Daoy (cell line): ENCODE measurements at places on chromosomes 5 and 9.

- DNase-seq, result no peak
Observed at GRCh38 chr5:37938076-37938852, 98.4 kb upstream of the GDNF start.

GRCh38 chr5:178583279-178583678, 6.9 kb downstream of the COL23A1 start:
- DNase-seq, result no peak

DNA sequence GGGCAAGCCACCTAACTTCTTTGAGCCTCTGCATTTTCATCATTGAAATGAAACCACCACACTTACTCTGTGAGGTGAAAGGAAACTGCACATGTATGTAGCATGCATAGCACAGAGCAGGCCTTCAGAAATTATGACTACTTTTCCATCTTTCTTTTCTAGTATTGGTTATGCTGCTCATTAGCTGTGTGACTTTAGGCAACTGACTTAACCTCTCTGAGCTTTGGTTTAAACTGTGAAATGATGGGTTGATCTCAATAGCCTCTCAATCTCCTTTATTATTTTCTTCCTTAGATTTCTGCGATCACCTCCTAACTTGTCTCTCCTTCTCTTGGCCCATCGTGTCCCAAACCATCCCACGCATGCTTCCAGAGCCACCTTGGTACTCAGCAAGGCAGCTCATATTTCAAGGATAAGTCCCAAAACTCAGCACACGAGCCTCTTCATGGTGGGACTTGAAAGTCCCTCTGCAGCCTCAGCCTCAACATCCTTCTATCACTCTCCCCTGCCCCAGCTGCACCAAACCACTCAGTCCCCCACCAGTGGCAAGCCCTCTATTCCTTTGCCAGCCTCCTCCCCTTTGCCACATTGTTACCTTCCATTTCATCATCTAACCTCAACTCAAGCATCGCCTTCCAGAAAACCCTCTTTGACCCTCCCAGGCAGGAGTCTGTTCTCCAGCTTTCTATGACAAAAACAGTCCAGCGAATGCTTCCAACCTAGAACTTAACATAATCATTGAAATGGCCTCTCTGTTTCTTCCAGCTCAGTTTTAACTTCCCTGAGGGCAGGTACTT, 60.3 kb upstream of the DNAH5 start:
- no peak for DNase-seq

GRCh38 chr9:3575821-3576220, 50.0 kb upstream of the RFX3 start:
- DNase-seq, result no peak

- peak; percentile 60 for DNase-seq
Observed at GRCh38 chr5:93158841-93159240, 422.2 kb downstream of the NR2F1-AS1 start.

DNA sequence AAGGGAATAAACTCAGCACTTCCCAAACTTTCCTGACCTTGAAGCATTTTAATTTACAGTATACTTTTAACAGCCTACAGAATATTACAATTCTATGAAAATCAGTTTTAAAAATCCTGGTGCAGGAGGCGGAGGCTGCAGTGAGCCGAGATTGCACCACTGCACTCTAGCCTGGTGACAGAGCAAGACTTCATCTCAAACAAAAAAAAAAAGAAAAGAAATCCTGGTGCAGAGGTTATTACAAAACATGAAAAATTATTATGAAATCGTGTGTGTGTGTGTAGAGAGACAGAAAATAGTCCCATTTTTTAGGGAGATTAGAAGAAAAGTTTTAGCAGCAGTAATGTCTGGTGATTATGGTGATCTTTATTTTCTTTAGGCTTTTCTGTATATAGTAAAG, 26.9 kb downstream of the GOLPH3 start:
- no peak for DNase-seq

GRCh38 chr5:137415231-137415681, 83.9 kb downstream of the SPOCK1 start:
- DNase-seq, result peak; percentile 72

DNA sequence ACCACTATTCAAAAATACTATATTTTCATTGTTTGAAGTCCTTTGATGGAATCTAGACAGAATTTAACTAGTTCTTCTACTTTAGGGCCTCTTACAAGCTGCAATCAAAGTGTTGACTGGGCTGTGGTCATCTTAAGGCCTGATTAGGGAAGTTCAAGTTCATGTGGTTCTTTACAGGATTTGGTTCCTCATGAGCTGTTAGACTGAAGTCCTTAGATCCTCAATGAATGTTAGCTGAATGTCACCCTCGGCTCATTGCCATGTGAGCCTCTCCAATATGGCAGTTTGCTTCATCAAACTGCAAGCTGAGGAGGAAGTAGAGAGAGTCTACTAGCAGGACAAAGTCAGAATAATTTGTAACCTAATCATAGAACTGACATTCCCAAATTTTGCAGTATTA, 135.1 kb downstream of the CSNK1G3 start:
- no peak for DNase-seq

- peak; percentile 6 for DNase-seq
Observed at GRCh38 chr5:139215107-139215975, 17.2 kb upstream of the SIL1 start.

- no peak for DNase-seq
Observed at GRCh38 chr5:102277144-102277543, 18.9 kb downstream of the SLCO4C1 start.

DNA sequence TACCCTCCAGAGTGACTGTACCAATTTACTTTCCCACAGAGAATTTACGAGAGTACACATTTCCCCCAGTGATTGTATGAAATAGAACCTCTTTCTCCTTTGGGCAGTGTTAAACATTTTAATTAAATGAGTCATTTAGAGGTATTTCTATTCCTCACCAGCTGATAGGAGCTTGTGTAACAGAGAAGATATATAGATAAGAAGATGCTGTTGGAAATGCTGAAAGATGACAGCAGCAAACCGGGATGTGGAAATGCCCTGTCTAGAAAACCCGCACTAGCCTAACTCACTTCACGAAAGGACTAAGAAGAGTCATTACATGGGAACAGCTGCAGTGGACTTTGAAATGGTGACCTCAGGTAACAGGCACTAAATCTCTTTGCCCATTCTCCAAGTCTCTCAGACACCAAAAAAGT, 68.3 kb downstream of the LPAR1 start:
- DNase-seq, result peak; percentile 76

DNA sequence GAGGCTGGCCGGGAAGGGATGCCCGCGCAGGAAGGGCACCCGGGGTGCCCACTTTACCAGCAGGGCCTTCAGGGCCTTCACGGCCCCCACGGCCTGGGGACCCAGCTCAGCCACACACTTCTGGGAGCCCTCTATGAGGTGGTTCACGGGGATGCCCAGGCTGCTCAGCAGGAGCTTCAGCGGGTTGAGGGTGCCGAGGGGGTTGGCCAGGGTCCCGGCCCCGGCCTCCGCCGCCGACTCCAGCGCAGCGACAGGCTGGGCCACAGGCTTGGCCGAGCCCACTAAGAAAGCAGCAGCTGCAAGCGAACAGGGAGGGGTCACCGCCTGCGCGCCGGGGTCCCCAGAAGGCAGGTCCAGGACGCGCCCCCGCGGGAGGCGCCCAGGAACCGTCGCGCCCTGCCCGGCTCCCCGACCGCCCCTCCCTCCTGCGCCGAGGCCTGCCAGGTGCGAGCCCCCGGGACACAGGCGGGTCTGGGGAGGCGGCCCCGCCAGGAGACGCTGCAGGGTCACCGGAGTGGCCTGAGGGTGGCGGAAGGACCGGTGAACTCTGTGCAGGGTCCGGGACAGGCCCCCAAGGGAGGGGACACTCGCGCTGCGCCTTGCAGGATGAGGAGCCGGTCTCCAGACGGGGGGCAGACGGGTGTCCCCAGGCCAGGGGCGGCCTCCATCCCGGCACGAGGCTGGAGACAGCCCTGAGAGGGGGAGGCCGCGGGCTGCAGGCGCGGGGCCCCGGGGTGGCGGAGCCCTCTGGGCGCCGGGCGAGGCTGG, 572 bp downstream of the SCGB3A1 start:
- DNase-seq, result no peak

GRCh38 chr9:9920425-9921060, 692.3 kb downstream of the PTPRD start:
- no peak for DNase-seq

DNA sequence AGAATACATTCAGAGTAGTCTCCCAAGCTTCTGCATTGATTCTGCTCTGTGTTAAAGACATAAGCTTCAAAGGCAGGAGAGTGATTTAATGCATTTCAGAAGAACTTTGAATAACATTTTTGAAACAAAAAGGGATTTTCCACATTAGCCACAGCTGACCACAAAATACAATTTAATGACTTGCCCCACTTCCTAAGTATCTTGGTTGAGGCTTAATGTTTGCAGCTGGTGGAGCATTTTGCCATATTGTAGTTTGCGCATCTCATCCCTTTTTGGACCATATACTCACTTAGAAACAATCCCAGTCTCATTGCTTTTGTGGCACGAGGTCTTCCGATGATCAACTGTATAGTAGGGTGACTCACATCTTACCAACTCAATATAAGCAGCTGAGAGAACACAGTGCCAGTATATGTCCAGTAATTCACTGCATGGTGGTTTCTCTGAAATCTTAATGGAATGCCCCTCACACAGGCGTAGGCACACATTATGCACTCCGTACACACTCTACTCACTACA, 455.8 kb upstream of the PTGER4 start:
- peak; percentile 80 for DNase-seq

- DNase-seq, result no peak
Observed at GRCh38 chr5:158965334-158965733, 134.4 kb downstream of the EBF1 start.
